Left ventricle myocardium superior (tissue), 1 donor: ENCODE measurements at places on chromosomes 12 and 14.

DNA sequence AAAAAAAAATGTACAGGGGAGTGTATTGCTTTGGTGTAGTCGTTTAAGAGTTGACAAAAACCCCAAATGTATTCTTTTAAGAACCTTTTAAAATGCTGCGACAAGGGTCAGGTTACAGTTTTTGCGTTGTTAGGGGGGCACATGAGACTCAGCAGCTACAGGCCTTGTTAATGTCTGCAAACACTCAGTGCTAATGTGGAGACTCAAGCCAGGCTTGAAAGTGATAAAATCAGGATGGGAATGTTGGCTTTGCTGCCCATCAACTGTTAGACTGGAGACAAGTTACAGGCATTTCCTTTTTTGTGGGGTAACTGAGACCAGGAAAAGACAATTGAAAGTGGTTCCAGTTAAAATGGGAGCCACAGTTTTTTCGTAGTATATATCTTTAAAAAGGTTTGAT lies 84.8 kb downstream of the PRKCH start:
- no peak for DNase-seq

DNA sequence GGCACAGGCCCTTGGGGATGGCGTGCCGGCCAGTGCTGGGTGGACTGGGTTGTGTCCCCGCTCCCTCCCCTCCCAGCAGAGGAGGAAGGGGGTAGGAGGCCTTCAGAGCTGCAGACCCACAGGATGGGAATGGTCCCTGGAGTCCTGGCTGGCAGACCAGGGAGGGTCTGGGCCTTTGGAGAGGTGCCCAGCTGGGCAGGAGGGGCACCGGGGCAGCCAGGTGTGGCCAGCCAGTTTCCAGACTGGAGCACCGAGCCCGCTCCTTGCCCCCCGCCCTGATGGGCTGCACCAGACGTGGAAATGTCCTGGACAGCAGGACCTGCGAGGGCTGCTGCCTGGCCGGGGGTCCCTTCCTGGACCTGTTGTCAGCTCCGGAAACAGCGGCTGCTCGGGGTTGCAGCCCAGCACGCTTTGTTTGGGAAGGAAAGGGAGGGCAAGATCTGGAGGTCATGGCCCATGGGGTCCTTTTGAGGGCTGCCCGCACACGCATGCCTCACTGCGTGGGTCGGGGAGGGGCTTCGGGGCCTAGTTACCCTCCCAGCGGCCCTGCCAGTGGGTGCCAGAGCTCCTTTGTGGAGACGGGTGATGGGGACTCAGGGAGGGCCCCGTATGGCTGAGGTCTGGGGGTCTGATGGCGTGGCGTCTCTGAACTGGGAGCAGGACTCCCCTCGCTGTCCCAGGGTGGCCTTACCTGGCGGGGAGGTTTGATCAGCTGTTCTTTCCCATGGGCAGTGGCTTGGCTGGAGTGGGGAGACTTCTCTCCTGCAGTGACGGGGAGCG lies 9.1 kb downstream of the KIF26A start:
- DNase-seq = peak; percentile 38

- DNase-seq = no peak
Observed at GRCh38 chr14:105118646-105119407, 49.7 kb downstream of the JAG2 start.

DNA sequence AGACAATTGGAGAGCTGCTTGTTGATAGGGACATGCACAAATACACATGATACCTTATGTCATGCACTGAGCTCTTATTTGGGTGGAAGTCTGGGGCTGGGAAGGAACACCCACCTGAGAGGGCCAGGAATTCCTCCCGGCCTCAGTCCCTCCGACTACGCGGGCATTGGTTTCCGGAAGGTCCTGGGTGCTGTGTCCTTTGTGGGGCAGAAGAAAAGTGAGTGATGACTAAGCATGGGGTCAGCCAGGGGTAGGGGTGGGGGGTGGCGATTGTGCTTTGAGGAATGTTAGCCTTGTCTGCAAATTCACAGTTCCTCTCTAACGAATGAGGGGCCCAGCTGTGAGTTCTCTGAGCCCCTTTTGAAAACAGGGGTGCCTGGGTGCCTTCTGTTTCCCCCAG lies 798 bp downstream of the CELA1 start:
- DNase-seq = no peak

DNA sequence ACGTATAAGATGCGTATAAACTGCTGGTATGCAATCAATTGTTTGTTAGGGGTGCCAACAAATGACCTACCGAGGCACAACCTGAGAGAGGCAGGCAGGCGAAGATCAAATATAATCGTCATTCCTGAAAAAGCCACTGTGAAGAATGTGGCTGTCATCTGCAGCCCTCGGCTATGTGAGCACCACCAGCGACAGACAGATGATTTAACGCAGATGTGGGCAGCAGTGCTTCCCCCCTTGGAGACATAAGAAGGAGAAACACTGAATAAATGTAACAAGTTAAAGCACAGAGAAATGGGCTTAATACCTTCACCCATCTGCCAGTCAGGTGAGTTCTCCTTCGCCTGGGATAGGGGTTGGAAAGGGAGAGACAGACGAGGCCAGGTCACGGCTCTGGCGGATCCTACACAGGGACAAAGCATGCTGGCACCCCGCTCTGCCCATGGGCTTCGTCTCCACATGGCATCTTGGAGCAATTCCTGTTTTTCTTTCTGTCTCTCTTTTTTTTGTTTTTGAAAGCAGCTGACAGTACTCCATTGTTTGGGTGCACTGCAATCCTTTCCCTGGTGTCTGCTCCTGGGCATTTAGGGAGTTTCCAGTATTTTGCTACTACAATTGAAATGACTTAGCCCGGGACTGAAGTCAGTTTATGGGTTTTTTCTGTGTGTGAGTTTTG lies 28.1 kb downstream of the TNFAIP2 start:
- no peak for DNase-seq

GRCh38 chr12:31205054-31205453 lies 120.9 kb downstream of the SINHCAF start:
- no peak for DNase-seq

GRCh38 chr12:32398816-32399369 lies 465 bp upstream of the FGD4 start:
- no peak for DNase-seq

DNA sequence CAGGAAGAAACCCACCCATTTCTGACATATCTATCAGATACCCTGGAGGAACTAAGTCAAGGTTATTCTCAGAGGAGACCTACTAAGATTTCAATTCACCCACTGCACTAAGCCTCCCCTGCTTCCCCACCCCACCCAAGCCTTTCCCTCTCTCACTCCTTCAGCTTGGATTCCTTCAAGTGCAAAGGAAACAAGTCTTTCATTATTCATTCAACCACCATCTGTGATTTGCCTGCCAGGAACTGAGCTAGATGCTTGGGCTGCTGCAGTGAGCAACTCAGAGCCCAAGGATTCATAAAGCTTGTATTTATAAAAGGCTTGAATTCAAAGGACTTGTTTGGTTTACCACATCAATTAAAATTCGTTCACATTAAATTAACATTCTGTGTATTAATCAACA lies 161.3 kb downstream of the GXYLT1 start:
- no peak for DNase-seq

DNA sequence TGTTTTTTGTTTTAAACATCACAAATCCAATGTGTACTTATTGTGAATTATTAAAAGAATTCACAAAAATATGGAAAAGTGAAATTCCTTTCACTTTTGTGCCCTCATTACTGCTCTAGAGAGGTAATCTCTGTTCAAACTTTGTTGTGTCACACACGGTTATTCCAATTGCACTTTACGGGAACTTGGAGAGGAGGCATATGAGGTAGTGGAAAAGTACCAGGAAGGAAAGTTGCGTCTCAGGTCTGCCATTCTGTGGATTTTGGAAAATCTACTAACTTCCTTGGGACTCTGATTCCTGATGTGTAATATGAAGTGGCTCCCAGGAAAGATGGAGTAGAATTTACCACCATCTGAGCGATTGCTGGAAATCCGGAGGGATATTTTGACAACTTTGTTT lies 90.9 kb upstream of the DCN start:
- DNase-seq = no peak

- no peak for DNase-seq
Observed at GRCh38 chr14:53628261-53628660, 328.4 kb downstream of the BMP4 start.

DNA sequence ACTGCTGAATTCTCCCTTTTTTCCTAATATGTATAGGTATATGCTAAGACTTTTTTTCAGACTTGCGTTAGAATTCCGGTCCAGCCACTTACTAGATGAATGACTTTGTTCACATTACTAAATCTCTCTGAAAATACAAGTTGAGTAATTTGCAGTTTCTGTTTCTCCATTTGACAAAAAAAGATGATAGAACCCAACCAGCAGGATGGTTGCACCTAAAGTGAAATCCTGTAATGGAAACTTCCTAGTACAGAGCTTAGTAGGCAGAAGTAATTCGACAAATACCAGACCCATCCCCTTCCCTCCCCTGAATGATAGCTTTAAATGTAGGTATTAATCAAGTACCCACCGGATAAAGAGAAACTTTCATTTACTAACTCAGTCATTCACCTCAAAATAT lies 113.6 kb upstream of the RAP1B start:
- DNase-seq = no peak

- DNase-seq = no peak
Observed at GRCh38 chr12:62438098-62438692, 28.4 kb upstream of the MON2 start.

- no peak for DNase-seq
Observed at GRCh38 chr14:74504412-74504811, 10.8 kb downstream of the ISCA2 start.

DNA sequence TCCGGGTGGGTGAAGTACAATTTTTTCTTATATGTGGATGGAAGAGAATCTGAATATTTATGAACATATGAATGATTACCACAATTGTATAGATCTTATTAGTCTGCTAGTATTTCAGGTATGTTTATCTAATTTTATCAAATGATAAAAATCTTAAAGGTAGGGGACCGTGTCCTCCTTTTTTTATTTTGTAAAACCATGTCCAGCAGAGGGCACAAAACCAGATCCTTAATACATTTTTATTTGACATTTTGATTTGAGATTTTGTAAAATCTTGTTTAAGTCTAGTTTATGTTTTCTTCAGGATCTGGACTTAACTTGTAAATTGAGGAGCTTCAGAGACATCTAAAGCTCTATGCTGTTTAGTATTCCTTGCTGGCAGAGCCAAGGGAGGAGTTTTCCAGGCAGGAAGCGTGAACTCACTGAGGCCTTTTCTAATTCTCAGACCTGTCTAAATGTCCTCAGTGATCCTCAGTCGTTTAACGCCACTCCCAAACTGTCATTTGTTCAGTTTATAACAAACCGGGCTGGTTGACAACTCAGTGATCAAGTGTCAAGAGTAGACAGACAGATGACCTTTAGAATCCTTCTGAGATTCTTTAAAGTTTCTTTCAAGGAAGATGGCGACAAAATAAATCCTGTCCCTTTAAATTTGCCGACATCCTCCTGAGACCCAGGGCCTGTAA lies 263.9 kb downstream of the KTN1 start:
- DNase-seq = no peak
